ENCODE measurements at places on chromosomes 2 and 18.

- no peak for DNase-seq
Measured at GRCh38 chr18:24651434-24651833, 191.0 kb downstream of the HRH4 start.

DNA sequence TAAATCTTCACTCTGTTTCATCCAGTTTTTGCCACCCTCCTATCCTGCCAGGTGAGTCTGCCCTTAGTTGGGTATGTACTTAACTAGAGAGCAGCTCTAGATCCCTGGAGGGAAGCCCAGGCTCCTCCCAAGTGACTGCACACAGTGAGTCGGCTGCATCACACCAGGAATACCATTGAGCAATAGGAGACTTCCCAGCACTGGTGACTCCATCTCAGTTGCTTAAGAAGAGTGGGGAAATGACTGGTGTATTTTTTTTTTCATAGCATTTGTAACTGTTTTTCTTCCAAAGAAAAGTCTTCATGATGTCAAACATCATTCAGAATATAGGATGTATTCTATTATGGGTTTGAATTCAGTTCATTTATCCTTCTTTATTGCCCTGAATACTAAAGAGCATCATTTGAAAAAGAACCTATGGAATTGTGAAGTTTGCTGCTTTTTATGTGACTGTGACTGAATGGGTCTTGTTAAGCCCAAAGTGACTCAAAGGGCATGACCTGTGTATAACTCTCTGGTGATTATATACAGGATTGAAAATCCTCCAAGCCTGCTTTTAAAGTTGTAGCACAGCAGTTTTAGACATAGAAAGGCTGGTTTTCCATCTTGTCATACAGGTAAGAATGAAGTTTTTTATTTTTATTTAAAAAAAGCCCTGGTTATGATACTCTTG, 84.3 kb downstream of the MAP3K20 start:
- peak; percentile 56 for DNase-seq

DNA sequence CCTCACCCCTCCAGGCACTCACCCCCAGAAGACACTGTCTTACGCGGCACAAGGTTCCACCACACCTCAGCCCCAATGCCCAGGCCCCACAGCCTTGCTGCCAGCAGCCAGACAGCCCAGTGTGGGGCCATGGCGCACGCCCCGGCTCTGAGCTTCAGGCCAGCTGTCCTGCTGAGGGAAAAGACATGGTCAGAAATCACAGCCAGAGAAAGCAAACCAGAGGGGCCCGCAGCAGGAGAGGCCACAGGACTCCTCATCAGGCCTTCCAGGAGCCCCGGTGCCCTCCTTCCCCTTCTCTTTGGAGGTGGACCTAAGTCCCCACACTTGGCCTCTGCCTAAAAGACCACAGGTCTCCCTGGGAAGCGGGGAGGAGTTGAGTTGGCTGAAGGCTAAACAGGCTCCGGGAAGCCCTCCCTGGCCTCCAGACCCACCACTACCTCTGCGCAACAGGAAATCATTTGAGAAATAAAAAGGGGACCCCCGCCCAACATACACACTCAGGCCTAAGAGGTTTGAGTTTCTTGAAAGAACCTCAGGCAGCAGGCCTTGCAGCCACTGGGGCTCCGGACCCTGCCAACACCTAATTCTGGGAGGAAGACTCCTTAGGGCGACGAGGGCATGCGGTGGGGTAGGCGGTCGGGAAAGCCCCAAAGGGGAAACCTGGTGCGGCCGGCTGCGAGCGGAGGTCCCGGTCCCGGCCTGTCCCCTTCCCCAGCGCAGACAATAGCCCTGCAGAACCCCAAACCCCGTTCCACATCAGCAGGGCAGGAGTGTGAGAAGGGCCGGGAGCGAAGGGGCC, 1.9 kb downstream of the SEMA4C start:
- no peak for DNase-seq

DNA sequence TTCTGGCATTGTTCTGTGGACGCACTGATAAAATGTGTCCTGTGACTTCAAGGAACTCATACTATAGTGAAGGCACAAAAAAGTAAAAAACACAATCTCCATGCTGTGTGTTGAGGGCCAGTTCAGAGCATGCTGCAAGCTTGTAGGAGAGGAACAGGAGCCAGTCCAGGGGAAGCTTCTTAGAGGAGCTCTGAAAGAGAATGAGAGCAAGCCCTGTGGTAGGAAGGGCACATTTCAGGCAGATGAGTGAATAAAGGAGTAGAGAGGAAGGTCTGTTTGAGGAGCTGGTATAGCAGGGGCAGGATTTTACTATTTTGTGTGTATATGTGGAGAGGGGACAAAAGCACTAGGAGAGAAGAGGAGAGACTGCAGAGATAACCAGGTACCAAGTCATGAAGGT, 478.3 kb downstream of the ZEB2 start:
- DNase-seq = no peak

DNA sequence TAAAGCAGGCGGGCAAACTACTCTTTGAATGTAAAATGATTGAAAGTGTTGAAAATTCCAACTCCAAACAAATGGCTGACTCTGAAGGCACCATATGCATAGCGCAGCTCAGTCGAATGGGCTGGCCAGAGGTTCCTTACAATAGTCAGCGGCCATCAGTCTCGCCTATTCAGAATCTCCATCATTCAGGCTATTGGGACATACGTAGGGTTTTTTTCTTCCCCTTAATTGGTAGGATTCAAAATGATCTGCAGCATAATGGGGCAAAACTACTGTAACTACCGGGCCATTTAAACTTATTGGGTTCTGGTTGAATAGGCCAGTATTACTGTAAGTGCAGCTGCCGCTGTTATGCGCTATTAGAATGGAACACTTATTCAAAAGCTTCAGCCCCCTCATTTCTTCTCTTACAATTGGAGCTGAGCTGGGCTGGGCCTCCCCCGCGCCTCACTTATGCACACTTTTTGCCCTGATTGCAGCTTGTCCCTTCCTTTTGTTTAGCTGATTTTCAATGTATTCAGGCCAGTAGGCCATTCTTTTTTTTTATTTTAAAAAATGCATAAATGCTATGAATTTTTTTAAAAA, 40.4 kb downstream of the SLC9A4 start:
- DNase-seq = no peak

DNA sequence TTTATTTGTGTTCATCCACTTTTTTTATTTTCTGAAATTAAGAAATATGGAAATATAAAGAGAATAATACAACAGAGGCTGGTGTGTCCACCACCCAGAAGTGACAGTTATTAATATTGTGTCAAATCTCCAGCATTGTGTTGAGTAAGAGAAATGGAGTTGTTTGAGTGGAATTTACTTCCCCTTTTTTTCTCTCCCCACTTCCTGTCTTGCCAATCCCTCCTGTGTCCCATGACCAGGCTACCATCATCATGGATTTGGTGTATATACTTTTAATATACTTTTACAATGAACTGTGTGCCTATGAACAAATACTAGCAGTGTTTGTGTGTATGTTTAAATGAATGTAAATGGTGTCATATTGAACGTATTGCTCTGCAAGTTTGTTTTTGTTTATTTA, 276.9 kb upstream of the SKOR2 start:
- no peak for DNase-seq

GRCh38 chr2:7691961-7692656, 774.9 kb downstream of the RNF144A start:
- DNase-seq = no peak

- DNase-seq = no peak
Measured at GRCh38 chr2:47036489-47036769, 118.7 kb downstream of the STPG4 start.

- no peak for DNase-seq
Measured at GRCh38 chr18:77071711-77072292, 60.8 kb downstream of the MBP start.

DNA sequence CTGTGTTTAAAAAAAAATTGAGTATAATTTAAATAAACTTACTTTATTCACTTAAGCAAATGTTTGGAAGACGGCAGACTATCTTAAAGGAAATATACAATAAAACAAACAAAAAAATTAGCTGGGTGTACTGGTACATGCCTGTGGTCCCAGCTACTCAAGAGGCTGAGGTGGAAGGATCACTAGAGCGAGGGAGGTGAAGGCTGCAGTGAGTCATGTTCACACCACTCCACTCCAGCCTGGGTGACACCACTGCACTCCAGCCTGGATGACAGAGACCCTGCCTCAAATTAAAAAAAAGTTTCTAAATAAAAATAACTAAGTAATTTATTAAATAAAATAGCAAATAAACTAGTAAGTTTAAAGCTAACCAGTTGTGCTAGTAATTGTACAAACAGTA, 7.5 kb downstream of the PUM2 start:
- no peak for DNase-seq

- no peak for DNase-seq
Measured at GRCh38 chr2:137208431-137208891, 443.1 kb downstream of the THSD7B start.

- DNase-seq = peak; percentile 86
Measured at GRCh38 chr2:236078297-236079255, 89.6 kb downstream of the GBX2 start.

DNA sequence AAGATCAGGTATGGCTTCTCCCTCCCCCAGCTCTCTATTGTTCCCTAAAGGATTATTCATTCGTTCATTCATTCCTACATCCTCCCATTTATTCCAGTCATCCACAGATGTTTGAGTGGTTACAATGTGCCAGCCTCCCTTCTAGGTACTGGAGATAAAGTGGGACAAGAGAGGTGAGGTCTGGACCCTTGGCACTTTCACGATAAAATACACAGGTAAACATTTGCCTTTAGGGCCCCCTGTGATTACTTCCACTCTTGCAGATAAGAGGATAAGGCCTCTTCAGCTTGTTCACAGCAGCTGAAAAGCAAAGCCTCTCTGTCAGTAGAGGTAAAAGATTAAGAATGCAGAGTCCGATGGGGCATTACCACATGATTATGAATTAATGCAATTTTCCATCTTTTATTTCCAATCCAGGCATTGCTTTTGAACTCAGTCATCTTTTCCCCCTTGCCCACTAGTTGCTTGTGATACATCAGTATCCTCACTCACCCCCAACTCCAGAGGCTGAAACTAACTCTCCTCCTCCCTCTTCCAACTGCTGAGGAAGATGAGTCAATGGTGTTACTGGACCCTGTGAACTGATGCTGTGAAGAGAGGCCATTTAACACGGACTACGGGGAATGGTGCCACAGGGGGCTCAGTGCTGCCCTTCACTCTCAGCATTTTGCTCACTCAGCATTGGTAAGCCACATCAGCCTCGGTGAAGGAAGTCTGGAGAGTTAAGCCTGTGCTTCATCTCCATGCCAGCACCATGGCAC, 1.1 kb upstream of the DPP4 start:
- no peak for DNase-seq

- DNase-seq = no peak
Measured at GRCh38 chr2:196480653-196481323, 158.7 kb upstream of the CCDC150 start.

DNA sequence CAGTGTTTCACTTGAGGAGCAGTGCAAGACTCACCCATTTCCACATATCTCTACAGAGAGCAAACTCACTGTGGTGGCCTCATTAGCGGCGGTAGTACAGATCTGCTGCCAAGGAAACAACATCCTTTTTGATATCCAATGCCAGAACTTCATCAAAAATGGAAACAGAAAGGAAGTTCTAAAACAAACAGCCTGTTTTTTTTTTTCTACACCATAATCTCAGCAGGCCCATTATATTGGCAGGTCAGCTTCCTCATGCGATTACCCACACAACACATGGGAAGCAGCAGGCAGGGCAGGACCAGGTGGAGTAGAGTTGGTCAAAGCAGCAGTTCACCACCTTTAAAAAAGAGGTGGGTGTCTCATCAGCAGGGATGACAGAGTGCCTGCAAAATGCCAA, 678.9 kb upstream of the CELF4 start:
- no peak for DNase-seq

GRCh38 chr2:28580078-28580477, 84.2 kb downstream of the PLB1 start:
- DNase-seq = no peak

- no peak for DNase-seq
Measured at GRCh38 chr2:101753720-101754490, 56.4 kb downstream of the MAP4K4 start.

DNA sequence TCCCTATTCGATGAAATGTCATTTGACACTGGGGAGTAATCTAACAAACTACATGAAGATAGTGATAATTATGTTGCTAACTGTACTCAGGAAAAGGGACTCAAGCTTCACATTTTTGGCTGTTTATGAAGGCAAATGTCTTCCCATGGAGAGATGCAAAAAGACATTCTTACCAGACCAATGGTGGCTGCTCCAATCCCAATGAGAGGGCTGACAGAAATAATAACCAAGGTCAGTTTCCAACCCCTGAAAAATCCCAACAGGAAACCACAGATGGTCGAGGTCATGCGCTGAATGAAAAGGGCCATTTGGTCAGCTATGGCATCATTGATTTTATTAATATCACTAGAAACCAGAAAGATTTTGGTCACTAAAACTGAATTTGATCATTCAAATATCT, 37.6 kb downstream of the ABCB11 start:
- no peak for DNase-seq

- DNase-seq = peak; percentile 31
Measured at GRCh38 chr2:72973566-72974435, 56.5 kb downstream of the EMX1 start.

DNA sequence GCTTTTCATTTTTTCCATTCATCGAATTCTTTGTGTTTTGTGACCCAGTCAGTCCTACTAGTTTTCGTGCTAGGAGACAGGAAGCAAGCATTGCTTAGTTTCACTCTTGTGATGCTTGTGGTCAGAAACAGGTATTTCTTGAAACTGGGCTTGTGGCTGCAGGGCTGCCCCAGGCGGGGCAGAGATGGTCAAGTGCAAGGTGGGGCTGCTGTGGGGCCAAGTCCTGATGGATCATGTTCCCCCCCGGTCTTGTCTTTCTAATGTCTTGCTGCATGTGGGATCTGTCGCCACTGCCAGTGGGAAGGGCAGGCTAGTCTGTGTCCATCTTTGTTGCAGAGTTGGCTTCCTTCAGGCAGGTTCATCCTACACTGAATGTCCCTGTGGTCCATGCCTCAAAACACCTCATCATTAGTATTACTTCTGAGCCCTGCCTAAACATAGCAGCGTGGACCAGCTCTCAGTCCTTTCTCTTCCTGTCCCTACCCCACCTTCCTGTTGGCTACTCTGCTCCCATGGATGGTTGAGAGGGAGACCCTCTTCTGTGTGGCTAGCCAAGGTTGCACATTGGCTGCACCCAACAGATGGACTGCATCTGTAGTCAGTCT, 38.7 kb downstream of the INPP4A start:
- DNase-seq = no peak

GRCh38 chr18:58091099-58091611, 47.1 kb downstream of the NEDD4L start:
- peak; percentile 42 for DNase-seq

GRCh38 chr2:217683106-217683870, 319.5 kb downstream of the TNS1 start:
- no peak for DNase-seq

GRCh38 chr2:141041281-141041680, 1089.5 kb downstream of the LRP1B start:
- no peak for DNase-seq

DNA sequence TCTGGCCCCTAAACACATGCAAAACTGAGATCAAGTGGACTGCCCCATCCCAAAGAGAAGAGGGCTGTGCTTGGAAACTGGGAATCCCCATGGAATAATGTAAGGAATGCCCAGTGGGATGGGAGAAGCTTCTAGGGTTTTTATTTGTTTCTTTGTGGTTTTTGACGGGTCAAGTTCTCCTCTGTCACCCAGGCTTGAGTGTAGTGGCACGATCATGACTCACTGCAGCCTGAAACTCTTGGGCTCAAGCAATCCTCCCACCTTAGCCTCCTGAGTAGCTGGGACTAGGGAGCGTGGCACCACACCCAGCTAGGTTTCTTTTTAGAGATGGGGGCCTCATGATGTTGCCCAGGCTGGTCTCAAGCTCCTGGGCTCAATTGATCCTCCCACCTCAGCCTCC, 101.7 kb upstream of the ZSWIM2 start:
- DNase-seq = no peak
